ENCODE measurements at places on chromosomes 12 and 14.

GRCh38 chr12:121191151-121191550 is 18.8 kb upstream of the P2RX4 start:
- DNase-seq: no peak

- DNase-seq: no peak
These were observed 31.7 kb downstream of the ANO4 start for GRCh38 chr12:100826323-100826722.

DNA sequence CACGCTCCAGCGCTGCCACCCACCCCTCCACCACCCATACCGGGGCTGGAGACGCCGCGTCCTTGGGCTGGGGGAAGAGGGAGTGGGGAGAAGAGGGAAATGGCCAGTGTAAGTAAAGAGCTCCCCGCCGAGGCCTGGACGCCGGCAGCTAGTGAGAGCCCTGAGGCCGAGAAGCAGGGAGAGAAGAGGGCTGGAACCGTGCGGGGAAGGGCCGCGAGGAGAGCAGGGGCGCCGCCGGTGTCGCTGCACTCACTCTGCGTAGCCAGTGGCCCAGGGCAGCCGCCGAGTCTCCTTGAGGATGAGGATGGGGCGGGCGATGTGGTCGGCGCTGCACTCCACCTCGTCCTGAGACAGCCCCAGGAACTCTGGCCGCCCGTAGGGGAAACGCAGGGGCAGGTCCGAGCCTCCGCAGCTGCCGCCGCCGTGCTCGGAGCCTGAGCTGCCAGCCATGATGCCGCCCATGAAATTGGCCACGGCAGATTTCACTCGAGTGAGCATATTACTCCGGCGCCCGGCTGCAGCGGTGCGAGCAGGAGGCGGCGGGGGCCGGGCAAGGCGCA is 631 bp downstream of the PPM1H start:
- DNase-seq: no peak

- no peak for DNase-seq
These were observed 35.2 kb downstream of the SLC8B1 start for GRCh38 chr12:113299619-113300237.

DNA sequence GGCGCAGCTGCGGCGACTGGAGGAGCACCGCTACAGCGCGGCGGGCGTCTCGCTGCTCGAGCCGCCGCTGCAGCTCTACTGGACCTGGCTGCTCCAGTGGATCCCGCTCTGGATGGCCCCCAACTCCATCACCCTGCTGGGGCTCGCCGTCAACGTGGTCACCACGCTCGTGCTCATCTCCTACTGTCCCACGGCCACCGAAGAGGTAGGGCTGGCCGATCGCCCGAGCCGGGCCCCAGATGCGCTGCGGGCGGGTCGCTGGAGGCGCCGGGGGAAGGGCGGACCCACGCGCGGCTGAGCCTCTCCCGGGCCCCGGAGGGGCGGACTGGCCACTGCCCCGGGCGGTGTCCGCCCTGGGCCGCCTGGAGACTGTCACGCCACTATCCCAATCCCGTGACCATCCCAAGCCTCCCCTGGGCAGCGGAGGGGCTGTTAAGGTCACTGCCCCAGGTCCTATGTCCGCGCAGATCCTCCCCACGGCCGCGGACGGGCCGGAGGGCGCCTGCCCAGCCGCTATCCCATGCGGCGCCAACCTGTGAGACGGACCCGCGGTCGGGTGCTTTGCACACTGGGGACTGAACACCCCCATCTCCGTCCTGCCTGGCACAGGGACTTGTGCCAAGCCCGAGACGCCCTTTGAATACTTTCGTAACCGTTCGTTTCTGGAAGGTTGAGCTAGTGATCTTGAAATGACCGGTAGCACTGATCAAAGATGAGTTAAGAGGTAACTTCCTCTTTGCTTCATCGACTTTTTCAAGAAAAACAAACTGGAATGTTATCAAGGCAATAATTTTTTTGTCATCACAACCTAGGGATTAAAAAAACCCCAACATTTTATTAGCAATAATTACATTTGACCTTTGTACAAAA is 725 bp downstream of the CHPT1 start:
- DNase-seq: peak; percentile 42

- no peak for DNase-seq
These were observed 113.0 kb downstream of the ADCK1 start for GRCh38 chr14:77912754-77913556.

- no peak for DNase-seq
These were observed 6.4 kb upstream of the DTX1 start for GRCh38 chr12:113049976-113050742.
